ENCODE measurements at places on chromosomes 2 and 18.
A peak's percentile ranks its signal among the peaks of the same experiment; 100 is the strongest.

- no peaks in the 10 kb centered on the region for H3K4me1 ChIP-seq
- no peaks in the 10 kb centered on the region for H3K36me3 ChIP-seq
- H3K4me3 ChIP-seq = no peak overlapping the region
- H3K27ac ChIP-seq = no peak overlapping the region
Observed at GRCh38 chr2:207600231-207600630, 25.0 kb downstream of the METTL21A start.

- no peaks in the 10 kb centered on the region for H3K4me1 ChIP-seq
- H3K27ac ChIP-seq = no peak overlapping the region
- no peaks in the 10 kb centered on the region for H3K27me3 ChIP-seq
- no peak for DNase-seq
- no peak overlapping the region for H3K4me3 ChIP-seq
- no peaks in the 10 kb centered on the region for H3K36me3 ChIP-seq
Observed at GRCh38 chr2:196697825-196698224, 58.3 kb downstream of the CCDC150 start.

DNA sequence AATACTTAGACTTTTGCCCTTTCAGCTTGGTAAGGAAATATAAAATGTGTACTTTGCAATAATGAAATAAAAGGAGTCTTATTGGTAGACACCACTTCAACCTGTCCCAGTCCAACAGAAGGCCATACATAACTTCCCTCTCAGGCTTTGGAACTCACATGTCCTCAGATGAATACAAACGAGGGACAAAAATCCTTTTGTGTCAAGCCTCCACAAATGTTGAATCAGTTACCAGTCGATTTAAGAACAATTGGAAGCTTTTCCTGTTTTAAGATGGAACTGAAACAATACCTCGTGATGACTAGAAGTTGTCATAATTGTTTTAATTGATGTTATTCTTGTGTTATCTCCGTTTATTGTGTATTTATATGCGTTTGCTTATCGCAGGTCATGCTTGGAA, 385.1 kb upstream of the POU3F3 start:
- no peaks in the 10 kb centered on the region for H3K36me3 ChIP-seq
- H3K4me1 ChIP-seq = no peaks in the 10 kb centered on the region
- DNase-seq = no peak
- H3K27me3 ChIP-seq = no peaks in the 10 kb centered on the region

- H3K4me1 ChIP-seq = peaks cover 19% of the 10 kb centered on the region
- H3K27me3 ChIP-seq = no peaks in the 10 kb centered on the region
- no peak for DNase-seq
- H3K36me3 ChIP-seq = no peaks in the 10 kb centered on the region
Observed at GRCh38 chr2:46264447-46264846, 32.8 kb upstream of the EPAS1 start.

DNA sequence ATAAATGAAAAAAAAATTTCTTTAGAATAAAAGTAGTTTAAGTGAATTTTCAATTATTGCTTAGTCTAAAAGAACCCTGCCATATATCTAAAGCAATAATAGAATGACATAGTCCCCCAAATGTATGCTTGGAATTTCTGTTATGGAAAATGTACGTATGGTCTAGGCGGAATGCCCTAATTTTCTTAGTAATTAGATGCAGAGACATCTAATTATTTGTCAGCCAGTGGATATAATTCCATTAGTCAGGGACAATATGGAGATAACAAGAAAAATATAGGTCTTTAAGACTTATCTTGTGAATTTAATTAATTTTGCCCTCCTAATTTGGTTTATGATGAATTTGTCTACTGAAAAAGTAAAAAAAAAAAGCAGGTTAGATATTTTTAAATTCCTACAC, 460.9 kb upstream of the SOX11 start:
- DNase-seq = no peak
- H3K4me3 ChIP-seq = no peak overlapping the region
- H3K27me3 ChIP-seq = no peaks in the 10 kb centered on the region
- H3K4me1 ChIP-seq = no peaks in the 10 kb centered on the region
- no peak overlapping the region for H3K27ac ChIP-seq
- H3K36me3 ChIP-seq = no peaks in the 10 kb centered on the region

GRCh38 chr2:113181258-113182051, 7.7 kb downstream of the PSD4 start:
- H3K36me3 ChIP-seq = no peaks in the 10 kb centered on the region
- no peaks in the 10 kb centered on the region for H3K27me3 ChIP-seq
- no peak overlapping the region for H3K4me3 ChIP-seq
- 0 out of 2 replicates have a peak, but pooled peaks cover 2% of the 10 kb centered on the region for H3K4me1 ChIP-seq
- DNase-seq = no peak
- no peak overlapping the region for H3K27ac ChIP-seq

DNA sequence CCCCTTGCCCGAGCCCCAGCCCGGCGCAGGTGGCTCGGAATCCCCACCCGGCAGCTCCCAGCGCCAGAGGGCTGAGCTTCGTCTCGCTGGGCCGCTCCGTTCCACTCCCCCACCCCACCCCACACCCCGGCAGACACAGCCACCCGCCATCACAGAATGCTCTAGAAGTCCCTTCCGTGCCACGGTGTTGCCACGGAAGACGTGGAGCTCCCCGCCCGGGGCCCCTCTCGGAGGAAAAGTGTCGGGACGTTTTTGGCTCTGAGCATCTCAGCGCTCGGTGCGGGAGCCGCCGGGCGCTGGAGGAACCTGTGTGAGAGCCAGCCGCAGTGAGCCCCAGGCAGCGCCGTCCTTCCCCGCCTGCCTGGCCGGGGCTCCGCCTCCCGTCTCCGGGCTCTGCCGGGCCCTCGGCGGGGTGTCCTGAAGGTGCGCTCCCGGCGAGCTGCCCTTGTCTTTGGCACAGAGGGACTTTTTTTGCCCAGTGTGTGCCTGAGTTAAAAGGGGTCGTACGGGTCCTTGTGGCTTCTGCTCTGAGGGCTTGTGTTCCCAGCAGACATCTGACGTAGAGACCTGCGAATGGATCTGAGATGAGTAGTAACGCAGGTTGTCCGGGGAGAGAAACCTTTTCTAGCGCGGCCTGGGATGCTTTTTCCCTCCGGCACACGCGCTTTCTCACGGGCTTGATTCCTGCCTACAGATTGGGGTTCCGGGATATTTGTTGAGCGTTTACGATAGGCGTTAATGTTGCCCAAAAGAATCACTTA, 1.8 kb downstream of the ZCCHC2 start:
- peaks cover 6% of the 10 kb centered on the region for H3K4me1 ChIP-seq
- H3K36me3 ChIP-seq = no peaks in the 10 kb centered on the region

DNA sequence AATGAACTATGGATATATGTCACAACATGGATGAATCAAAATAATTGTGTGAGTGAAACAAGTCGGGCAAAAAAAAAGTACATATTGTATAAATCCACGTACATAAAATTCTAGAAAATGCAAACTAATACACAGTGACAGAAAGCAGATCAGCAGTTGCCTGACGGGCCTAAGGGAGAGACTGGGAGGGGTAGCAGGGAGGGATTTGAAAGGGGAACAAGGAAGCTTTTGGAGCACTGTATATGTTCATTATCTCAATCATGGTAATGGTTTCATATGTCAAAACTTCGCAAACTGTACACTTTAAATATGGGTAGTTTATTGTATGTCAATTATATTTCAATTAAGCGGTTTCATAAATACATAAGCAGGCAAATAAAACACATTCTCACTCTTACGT, 153.8 kb downstream of the ANKRD44 start:
- H3K4me3 ChIP-seq = no peak overlapping the region
- H3K4me1 ChIP-seq = no peaks in the 10 kb centered on the region
- DNase-seq = no peak
- no peaks in the 10 kb centered on the region for H3K27me3 ChIP-seq
- H3K36me3 ChIP-seq = no peaks in the 10 kb centered on the region

- peak overlapping the region; percentile 76 for H3K27ac ChIP-seq
- H3K27me3 ChIP-seq = no peaks in the 10 kb centered on the region
- H3K36me3 ChIP-seq = no peaks in the 10 kb centered on the region
- no peak overlapping the region for H3K4me3 ChIP-seq
Observed at GRCh38 chr2:195559431-195559914, 97.6 kb upstream of the SLC39A10 start.

GRCh38 chr2:213246497-213247281, 37.6 kb upstream of the SPAG16 start:
- no peaks in the 10 kb centered on the region for H3K27me3 ChIP-seq
- peaks cover 19% of the 10 kb centered on the region for H3K4me1 ChIP-seq
- DNase-seq = peak; percentile 70
- H3K36me3 ChIP-seq = no peaks in the 10 kb centered on the region
- no peak overlapping the region for H3K27ac ChIP-seq
- no peak overlapping the region for H3K4me3 ChIP-seq

DNA sequence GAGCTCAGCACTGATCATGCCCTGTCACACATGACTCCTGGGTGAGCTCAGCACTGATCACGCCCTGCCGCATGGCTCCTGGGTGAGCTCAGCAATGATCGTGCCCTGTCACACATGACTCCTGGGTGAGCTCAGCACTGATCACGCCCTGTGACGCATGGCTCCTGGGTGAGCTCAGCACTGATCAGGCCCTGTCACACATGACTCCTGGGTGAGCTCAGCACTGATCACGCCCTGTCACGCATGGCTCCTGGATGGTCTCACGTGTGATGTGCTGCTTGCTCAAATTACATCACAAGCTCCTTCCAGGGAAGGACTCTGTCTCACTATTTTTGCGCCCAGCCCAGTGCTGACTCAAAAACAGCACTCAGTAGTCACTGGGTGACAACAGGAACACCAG, 258.0 kb downstream of the HDAC4 start:
- H3K36me3 ChIP-seq = no peaks in the 10 kb centered on the region
- H3K27me3 ChIP-seq = no peaks in the 10 kb centered on the region
- DNase-seq = no peak
- H3K4me3 ChIP-seq = no peak overlapping the region

GRCh38 chr18:62523631-62524439, 1.0 kb downstream of the ZCCHC2 start:
- no peaks in the 10 kb centered on the region for H3K36me3 ChIP-seq
- peak; percentile 17 for DNase-seq
- peak overlapping the region; percentile 63 for H3K4me3 ChIP-seq
- peaks cover 49% of the 10 kb centered on the region for H3K27me3 ChIP-seq
- peaks cover 6% of the 10 kb centered on the region for H3K4me1 ChIP-seq
- H3K27ac ChIP-seq = peak overlapping the region; percentile 24

GRCh38 chr18:12880541-12880910, 3.5 kb downstream of the PTPN2 start:
- no peak overlapping the region for H3K4me3 ChIP-seq
- peaks cover 17% of the 10 kb centered on the region for H3K4me1 ChIP-seq
- no peaks in the 10 kb centered on the region for H3K27me3 ChIP-seq
- no peak overlapping the region for H3K27ac ChIP-seq
